Activated T-cell treated with anti-CD3 and anti-CD28 coated beads for 48 hours (primary cell): ENCODE measurements at places on chromosomes 3 and 15.

GRCh38 chr3:152258448-152259393 lies 10.0 kb upstream of the MBNL1 start:
- no peak for DNase-seq

DNA sequence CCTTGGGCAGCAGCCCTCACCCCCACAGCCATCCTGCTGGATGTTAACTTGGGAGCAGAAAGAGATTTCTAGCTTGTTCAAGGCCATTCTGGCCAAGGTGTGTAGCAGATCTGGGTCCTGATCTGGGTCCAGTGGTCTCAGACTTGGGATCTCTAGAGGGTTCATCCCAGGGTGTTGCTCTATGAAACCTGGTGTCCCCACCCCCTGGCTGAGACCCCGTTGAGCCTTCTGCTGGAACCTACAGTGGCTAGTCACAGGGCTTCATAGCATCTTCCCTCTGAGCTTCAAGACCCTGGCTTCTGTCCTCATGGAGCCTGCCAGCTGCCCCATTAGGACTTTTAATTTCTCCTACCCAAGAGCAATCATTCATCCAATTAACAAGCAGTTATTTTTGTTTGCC lies 64.3 kb downstream of the EPHB1 start:
- DNase-seq, result no peak

DNA sequence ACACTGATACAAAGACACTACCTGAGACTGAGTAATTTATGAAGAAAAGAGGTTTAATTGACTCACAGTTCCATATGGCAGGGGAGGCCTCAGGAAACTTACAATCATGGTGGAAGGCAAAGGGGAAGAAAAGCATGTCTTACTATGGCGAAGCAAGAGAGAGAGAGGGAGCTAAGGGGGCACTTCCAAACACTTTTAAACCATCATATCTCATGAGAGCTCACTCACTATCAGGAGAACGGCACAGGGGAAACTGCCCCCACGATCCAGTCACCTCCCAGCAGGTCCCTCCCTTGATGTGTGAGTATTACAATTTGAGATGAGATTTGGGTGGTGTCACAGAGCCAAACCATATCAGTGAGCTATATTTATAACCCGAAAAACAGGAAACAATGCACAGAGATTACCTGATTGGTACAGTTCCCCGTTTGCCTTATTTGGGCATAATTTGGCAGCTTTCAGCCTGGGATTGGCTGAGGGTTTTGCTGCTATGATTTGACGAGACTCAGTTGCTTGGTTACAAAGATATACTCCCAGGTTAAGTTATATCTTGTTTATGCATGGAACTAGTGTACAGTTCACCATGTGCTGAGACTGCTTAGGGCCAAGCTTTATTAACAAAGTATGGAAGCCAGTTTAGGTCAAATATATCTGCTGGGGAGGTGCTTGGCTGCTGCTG lies 184.2 kb downstream of the NR2F2 start:
- no peak for DNase-seq

- no peak for DNase-seq
Observed at GRCh38 chr15:39944726-39945125, 10.8 kb downstream of the EIF2AK4 start.

- DNase-seq, result no peak
Observed at GRCh38 chr3:35322070-35322469, 317.3 kb upstream of the ARPP21 start.

- DNase-seq, result no peak
Observed at GRCh38 chr3:141009496-141009895, 41.7 kb upstream of the SPSB4 start.

DNA sequence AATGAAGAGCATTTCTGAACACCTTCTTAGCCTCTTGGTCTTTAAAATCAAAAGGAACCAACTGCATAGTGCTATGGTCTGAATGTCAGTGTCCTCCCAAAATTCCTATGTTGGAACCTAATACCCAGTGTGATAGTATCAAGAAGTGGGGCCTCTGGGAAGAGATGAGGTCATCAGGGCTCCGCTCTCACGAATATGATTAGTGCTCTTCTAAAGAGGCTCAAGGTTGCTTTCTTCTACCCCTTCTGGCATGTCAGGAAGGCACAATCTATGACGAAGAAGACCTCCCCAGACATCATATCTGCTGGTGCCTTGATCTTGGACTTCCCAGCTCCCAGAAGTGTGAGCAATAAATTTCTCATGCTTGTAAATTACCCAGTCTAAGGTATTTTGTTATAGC lies 209.5 kb downstream of the MAGI1 start:
- no peak for DNase-seq

DNA sequence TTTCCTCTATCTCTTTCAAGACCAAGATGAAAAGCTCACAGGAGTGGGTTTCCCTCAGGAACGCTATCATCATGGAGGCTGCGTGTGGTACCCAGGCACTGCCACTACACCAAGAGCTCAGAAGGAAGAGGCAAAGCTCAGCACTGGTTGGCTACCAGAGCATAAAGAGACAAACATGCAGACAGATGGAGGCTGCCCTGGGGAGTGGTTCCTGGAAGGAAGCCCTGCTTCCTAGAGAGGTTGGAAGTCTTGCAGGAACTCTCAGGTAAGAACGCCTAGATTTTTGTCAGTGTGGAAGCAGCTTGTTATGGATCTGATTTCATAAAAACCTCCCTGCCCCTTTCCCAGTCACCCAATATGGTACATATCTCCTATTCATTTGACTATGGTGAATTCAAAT lies 49.9 kb upstream of the ADCY5 start:
- DNase-seq, result no peak

- no peak for DNase-seq
Observed at GRCh38 chr15:70039917-70040316, 57.8 kb downstream of the TLE3 start.

DNA sequence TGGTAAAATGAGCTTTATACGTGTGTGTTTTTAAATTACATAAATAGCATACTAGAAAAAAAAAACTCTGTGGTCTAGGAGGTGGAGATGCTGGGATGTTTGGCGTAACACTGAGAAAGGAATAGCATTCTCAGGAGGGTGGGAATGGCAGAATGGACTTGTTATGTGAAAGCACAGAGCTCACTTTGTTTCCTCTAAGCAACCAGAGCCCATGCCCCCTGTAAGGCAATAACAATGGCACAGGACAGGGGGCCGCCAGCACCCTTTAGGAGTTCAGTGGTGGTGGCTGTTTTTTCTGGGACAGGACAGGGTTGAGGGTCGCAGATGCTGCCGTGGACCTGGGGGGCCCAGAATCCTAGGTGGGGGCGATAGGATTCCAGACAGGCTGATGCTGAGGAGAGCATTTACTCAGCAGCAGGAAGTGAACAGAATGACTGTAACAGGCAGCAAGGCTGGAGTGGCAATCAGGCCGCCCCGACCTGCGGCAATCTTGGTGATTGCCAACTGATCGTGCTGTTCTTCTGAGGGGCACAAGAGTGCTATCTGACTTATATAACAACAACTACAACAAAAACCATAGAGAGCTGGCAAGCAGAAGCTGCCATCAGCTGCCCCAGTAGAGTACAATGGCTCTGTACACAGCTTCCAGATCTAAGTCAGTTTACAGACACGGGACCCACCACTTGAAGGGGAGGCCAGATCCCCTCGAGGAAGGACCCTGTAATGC lies 160.4 kb downstream of the UACA start:
- DNase-seq, result no peak
